ENCODE measurements at places on chromosomes 2 and 18.
A peak's percentile ranks its signal among the peaks of the same experiment; 100 is the strongest.

DNA sequence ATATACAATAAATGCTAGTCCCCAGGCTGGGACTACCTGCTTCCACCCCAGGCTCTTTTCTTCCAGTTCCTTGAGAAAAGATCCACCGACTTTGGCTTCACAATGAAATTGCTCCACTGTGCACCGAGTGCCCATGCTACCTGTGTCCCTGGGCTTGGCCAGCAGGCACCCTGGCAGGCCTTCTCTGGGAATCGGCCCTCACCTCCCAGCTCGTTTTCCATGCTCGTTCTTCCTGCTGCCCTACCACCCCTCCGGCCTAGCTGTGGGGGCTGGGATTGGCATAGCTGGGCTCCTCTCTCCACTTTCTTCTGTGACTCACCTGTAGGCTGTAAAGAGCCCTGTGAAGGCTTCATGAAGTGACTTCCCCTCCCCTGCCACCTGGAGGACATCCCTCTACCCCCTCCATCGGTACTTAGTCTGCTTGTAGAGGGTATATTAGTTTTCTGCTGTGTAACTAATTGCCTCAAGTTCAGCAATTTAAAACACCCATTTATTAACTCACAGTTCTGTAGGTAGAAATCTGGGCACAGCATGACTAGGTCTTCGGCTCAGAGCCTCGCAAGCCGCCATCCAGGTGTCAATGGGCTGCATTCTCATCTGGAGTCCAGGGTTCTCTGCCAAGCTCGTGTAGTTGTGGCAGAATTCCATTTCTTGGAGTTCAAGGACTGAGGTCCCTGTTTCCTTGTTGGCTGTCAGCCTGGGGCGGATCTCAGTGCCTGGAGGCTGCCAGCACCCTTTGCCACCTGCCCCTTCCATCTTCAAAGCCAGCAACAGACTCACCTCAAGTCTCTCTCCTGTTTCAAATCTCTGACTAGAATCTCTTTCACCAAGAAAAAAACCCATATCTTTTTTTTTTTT is 57.6 kb downstream of the DPYSL5 start:
- DNase-seq, result no peak

DNA sequence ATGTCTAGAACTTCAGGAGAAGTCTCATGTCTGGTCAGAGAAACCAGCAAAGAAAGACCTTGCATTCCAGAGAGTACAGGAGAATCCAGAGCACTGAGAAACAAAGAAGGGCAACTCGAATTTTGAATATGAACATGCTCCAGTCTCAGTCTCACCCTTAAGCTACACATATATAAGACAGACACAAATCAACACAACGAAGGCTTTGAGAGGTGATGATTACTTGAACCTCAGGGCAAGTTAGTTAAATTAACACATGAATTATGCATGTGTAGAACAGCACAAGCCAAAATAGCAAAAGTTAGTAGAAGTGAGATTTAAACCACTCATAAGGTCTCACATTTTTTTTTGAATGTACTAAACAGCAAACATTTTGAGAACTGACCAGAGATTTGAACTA is 29.0 kb upstream of the DOK6 start:
- no peak for DNase-seq

GRCh38 chr2:64558445-64559081 is 34.4 kb downstream of the AFTPH start:
- DNase-seq, result no peak

DNA sequence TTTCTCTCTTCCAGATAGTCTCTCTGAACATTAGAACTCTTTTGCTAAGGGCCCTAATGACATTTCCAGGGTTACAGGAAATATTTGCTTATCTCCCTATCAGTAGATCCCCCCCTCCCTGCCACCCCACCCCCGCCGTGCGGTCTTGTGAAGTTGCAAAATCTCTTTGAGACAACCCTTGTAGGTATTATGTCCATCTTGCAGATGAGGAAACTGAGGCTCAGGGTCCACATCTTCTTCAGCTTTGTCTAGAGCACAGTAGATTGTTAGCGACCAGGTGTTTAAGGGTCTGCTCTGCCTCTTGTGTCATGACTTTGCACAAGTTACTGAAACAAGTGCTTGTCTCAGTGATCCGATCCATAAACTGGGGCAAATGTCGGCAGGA is 65.8 kb upstream of the GATA6 start:
- DNase-seq, result no peak

GRCh38 chr2:8452979-8453903 is 228.6 kb upstream of the ID2 start:
- no peak for DNase-seq

DNA sequence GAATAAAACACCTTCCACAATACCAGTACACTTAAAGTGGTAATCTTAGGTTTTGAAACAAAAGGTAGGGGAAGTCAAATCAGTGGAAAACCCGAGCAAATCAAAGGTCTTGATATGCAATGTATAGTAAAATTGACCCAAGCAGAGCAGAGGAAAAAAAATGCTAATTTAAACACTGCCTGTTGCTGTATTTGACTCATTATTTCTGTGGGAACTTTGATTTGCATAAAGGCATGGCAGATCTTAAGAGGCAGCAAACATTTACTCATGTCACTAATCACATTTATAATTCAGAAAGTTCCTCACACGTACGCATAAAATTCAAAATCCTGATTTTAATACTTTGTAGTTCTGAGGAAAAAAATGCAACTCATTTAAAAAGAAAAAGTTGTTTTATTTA is 64.4 kb downstream of the IKZF2 start:
- DNase-seq, result no peak

GRCh38 chr2:240159251-240159839 is 18.9 kb upstream of the OTOS start:
- DNase-seq, result no peak

GRCh38 chr2:160720098-160720497 is 226.5 kb upstream of the RBMS1 start:
- DNase-seq, result no peak

GRCh38 chr2:17149945-17150344 is 368.3 kb downstream of the RAD51AP2 start:
- no peak for DNase-seq

DNA sequence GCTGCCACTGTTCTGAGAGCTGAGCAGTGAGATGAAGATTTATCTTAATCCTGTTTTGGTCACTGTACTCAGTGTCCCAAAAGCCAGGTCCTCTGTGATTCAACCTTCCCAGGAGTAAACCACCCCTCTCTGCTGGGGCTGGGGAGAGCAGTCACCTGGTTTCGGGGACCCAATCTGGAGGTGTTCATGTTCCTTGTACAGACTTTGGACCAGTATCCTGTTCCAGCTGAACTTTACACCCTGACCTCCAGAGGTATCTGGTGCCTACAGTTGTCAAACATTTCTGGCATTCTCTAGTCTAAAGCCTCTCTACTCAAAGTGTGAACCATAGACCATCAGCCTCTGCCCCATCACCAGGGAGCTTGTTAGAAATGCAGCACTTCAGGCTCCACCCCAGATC is 22.1 kb downstream of the CERS6 start:
- no peak for DNase-seq

- no peak for DNase-seq
These were observed 1.7 kb downstream of the TBC1D8 start for GRCh38 chr2:101149241-101150192.

DNA sequence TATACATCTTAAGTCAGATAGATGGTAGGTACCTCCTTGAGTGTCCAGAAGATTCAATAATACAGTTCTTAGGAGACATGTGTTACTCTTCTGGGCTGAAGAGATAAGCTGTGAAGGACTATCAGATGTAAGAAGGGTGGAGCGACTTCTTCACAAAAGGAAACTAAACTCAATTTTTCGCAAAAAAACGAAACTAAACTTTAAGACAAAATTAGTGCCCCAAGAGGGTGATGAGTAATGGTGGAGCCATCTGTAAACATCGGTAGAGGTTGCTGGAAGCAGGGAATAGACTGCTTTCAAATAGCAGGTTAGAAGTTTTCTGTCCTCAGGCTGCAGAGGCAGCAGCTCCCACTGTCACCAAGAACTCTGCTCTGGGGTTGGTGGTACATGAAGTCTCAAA is 111.6 kb upstream of the TACR1 start:
- peak; percentile 61 for DNase-seq

- DNase-seq, result no peak
These were observed 175.9 kb upstream of the ETAA1 start for GRCh38 chr2:67221266-67221665.

All from hematopoietic multipotent progenitor cell treated with erythropoietin and hydrocortisone succinate and interleukin-3 and kit ligand, for 15 days (in vitro differentiated cells).